GM04504 (cell line): ENCODE measurements at places on chromosomes 6 and 20.

DNA sequence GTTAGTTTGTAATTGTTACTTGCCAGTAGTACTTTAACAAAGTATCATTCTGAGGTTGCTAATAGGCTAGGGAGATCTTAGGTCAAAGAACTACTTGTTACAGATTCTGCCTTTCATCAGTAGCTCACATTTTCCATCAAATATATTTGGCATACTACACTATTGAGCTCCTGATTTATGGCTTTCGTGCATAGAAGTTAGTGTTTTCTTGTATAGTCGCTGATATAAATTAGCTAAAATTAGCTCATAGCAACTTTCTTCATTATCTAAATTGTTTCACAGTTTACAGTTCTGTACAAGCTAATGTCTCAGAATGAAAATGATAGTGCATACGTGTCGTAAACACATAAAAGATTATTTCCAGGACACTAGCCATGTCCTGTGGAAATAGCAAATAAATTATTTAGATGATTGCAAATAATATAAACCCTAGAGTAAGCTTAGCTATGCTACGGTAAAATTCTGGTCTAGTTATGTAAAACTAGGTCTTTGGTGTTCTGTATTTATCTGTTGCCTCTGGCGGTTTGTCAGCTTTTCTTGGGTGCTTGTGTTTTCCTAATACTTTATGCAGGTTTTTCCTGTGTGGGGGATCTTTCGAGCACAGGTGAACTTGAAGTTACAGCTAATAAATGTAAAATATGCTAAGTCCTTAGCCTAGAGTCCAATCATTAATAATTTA, 15.1 kb downstream of the PDE7B start:
- DNase-seq = no peak

DNA sequence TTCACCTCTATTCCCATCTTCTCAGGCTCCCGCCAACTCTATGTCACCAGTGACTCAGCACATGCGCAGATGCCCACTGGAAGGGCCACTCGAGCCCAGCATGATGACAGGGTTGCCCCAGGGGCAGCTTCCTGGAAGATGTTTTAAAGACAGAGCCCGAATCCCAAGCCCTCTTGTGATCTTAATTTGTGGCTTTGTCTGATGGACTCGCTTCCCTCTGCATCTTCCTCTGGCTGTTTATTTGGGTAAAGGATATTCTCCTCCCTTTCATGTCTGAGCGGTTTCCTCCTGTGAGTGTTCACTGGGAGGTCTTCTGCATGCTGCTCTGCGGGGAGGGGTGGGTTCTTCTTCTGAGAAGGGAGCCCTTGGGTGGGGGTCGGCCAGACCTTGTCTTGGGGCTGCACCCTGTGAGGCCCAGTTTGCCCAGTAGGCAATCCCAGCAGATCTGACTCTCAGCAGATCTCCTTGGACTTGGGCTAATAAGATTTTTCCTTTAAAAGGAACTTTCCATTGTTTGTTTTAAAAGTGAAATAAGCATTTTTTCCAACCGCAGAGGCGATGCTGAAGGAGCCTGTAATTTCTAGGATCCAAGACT, 401.0 kb downstream of the CDC5L start:
- no peak for DNase-seq

GRCh38 chr20:20872428-20872827, 160.0 kb upstream of the RALGAPA2 start:
- no peak for DNase-seq

DNA sequence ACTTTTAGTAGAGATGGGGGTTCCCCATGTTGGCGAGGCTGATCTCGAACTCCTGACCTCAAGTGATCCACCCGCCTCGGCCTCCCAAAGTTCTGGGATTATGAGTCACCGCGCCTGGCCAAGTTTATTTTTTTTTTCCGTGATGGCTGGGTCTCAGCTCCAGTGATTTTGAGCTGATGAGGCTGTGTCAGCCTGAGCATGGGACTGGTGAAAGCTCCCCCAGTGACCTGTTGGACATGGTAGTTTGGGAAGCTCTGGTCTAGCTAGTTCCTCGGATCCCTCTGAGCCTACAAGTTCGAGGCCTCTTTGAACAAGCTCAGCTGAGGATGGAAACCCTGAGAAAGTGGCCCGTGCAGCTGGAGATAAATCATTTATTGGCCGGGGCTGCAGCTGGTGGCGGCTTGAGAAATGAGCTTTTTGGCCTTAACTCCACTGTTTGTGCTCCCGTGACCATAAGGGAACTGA, 126.8 kb downstream of the SNX5 start:
- peak; percentile 45 for DNase-seq

GRCh38 chr20:24160563-24161281, 172.1 kb upstream of the GGTLC1 start:
- DNase-seq = peak; percentile 10

DNA sequence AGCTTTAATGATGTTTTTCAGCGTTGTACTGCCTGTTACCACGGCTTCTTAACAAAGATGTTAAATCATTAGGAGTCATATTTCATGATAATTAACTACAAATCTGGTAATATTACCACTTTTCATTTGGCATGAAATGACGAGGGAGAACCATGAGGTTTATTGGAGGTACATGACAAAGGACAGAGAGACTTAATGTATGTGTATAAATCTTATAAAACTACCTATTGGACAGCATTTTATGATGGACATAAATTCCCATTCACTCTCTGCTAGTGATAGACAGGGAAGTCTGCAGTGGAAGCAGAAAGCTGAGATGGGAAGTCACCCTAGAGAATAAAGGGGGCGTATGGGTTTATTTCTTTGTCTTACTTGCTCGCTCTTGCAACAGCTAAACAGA, 949.9 kb upstream of the FLRT3 start:
- no peak for DNase-seq

DNA sequence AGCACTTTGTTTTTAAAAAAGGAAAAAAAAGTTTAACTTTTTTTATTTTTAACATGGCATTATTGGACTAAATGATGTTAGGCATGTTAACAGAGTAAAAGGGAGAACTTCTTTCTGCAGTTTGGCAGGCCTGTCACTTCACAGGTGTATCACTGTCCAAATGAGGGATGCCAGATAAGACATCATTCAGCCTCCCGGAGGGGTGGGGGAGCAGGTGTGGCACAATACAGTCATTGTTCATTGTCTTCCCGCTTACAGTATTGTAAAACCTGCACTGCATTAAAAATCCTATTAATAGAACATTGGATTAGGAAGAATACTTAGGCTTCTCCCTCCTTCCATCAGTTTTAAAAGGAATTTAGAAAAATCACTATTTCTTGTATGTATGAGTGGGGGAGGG, 80.7 kb downstream of the CARMIL1 start:
- no peak for DNase-seq

DNA sequence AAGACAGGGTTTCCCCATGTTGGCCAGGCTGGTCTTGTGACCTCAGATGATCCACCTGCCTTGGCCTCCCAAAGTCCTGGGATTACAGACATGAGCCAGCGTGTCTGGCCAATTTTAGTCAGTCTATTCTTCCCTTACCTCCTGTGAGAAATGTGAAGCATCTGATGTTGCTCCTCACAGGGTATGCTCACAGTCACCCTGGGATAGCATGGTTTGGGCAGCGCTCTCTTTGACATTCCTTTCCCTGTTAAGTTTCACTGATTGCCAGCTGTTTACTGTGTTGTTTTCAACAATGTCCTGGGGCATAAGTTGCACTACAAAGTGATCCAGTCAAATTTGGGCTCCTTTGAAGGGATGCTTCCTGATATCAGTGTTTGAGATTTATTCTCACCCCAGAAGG, 13.1 kb downstream of the CDC5L start:
- no peak for DNase-seq

GRCh38 chr20:10799735-10800134, 125.9 kb upstream of the JAG1 start:
- no peak for DNase-seq

DNA sequence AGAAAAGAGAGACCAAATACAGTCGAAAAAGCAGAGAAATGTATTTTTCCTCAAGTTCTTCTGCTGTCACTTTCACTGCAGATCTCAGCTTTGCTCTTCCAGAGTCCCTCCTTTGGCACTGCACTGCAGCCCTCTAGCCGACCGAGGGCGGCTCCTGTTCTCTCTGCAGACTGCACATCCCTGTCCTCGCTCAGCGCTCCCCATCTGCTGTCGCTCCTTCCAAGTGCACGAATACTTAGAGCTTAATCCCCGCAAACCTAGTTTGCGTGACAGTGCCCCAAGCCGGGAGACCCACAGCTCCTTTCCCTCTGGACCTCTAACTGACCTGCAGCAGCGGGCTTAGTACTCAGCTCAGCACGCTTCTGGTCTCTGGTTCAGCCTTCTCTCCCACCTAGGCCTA, 15.2 kb downstream of the RPP21 start:
- no peak for DNase-seq

GRCh38 chr6:167125410-167125809, 2.5 kb downstream of the CCR6 start:
- DNase-seq = no peak

DNA sequence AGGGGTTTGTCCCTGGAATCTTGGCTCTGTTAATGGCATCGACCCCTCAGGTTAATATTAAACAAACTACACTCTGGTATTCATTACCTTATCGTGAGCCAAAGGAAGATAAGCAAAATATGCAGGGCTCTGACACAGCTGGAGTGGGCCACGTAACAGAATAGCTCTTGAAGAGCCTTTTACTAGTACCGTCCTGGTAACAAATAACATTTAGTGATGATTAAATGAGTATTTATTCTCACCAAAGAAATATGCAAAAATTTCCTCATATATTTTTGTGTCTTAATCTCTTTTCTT, 20.1 kb upstream of the UTRN start:
- DNase-seq = no peak

GRCh38 chr6:4322846-4323309, 187.5 kb upstream of the ECI2 start:
- DNase-seq = no peak

- DNase-seq = no peak
Measured at GRCh38 chr6:53300656-53301551, 47.8 kb downstream of the ELOVL5 start.

DNA sequence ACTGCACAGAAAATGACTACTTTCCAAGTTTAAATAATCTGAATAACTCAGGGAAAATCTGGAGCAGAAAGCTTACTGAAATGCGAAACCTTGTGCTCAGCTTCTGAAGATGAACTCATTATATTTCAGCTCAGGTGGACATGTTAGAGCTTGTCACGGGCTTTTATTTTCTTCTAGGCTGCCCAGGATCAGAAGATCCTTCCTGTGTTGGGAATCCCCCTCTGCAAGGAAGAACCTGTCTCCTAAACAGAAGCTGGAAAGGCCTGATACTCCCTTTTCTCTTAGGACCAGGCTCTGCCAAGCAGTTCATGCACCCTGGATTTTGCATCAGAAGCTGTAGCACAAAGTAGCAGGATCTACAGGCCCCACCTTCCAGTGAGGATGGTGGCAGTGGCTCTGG, 5.1 kb upstream of the SLC2A12 start:
- DNase-seq = no peak

GRCh38 chr20:5831539-5832237, 81.5 kb downstream of the SHLD1 start:
- no peak for DNase-seq

GRCh38 chr6:92289831-92290230, 1129.5 kb downstream of the EPHA7 start:
- no peak for DNase-seq

DNA sequence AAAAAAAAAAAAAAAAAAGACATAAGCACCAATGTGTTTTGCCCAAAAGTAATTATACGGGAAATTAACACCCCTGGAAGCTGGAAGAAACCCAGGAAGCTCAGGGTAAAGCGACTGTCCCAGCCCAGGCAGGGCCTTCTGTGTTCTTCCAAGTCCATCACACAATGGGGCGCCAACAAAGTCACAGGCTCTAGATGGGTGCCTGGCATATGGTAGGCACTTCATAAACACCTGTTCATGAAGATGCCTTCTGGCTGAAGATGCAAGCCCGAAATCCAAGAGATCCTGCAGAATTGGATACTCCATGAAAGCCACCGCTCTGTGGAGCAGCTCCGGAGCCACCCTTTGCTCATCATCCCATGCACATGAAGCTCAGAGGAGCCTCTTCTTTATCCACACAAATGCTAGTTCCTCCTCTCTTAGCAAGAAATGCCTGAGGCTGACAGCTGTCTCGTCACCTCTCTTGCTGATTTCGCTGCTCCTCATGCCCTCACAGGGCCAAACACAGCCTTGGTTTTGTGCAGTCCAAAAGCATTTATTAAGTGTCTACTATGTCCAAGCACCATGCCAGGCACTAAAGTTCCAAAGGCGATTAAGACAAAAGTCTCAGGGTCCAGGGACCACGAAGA, 76.6 kb downstream of the TRERF1 start:
- no peak for DNase-seq

DNA sequence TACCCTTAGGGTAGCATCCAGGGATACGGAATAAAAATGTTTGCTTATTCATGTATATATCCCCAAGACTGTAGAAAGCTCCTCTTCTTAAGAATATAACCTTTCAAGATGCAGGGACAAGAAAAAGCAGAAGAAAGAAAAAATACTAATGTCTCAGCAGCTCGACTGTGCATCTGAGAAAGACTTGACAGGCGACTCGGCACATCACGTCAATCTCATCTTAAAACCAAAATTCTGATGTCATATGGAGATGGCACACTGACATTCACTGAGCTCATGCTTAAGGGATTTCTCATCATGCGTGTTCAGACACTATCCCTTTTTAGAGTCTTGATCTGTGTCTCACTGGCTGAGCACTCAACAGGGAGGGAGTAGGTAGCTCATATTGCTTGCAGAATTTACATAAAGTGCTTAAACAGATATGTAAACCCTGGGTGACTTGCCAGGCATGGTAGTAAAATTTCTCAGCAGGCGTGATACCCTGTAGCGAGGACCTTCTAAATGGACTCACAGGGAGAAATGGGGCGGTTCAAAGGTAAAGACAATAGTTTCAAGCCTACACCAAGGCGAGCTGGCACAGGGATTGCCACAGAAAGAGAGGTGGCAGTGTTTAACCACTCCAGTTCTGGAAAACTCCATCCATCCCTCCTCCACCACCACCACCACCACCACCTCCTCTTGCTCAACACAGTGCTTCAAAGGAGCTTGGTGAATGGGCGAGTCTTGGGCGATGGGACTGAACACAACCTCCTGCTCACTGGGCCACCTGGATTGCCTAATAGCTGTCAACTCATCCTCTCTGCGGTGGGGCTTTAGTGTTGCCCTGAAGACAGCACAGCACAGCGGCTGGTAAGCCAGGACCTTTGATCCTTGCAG, 330.5 kb downstream of the TFAP2A start:
- DNase-seq = no peak

- DNase-seq = no peak
Measured at GRCh38 chr20:7291323-7291943, 523.9 kb downstream of the BMP2 start.

GRCh38 chr6:36034441-36034840, 6.8 kb downstream of the MAPK14 start:
- no peak for DNase-seq
